ENCODE measurements at places on chromosomes 5 and 9.

DNA sequence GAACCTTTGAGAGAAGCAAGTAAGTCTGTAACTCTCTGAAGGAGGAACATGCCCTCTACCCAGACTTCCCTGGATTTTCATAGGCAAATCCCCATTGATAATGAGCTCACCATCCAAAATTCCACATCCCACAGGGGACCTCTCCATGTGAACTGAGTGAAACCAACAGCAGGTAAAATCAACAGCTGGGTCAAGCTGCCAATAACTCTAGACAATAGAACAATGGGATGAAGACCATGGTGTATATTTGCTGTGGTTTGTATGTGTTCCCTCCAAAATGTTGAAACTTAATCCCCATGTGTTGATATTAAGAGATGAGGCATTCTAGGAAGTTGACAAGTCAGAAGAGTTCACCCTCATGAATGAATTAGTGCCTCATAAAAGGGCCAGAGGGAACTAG lies 110.2 kb upstream of the MYO10 start:
- no peak for DNase-seq

DNA sequence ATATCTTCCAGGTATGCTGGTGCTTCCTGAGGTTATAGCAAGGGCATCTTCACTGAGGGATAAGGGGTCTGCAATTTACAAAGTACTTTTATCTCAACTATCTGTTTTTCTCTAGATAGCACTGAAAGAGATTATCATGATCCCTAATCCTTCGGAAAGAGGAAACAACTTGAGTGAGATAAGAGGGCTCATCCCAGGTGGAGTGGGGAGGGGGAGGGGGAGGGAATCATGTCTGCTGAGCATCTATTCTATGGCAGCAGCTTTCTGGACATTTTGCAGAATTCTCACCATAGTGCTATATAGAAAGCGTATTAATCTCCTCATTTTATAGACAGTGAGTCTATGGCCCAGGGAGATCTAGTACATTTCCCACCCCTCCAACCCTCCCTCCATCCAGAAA lies 5.9 kb downstream of the TNFSF15 start:
- DNase-seq, result no peak

GRCh38 chr9:111621895-111622480 lies 9.1 kb upstream of the DNAJC25 start:
- DNase-seq, result peak; percentile 32

GRCh38 chr9:75101004-75101588 lies 12.8 kb downstream of the OSTF1 start:
- DNase-seq, result no peak

Measured in stimulated activated CD4-positive, alpha-beta T cell treated with anti-CD3 and anti-CD28 coated beads, TNF-alpha, amount 100 ng/mL, for 24 hours (primary cell).